ENCODE measurements at places on chromosomes 5 and 9.

DNA sequence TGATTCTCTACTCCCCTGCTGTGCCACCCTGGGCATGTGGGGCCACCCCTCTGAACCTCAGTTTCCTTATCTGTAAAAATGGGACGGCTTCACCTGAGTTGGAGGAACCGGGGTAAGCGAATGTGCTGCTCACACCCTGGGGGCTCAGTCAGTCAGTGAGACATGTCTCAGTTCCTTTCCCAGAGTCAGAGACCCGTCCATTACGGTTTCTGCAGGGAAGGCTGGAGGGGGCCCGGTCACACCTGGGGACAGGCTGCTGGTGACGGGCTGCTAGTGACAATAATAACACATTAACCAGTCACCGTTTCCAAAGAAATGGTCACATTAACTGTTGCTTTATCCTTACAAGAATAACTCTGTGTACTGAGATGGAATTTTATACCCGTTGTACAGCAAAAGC lies 282.4 kb downstream of the NSG2 start:
- no peak for DNase-seq

DNA sequence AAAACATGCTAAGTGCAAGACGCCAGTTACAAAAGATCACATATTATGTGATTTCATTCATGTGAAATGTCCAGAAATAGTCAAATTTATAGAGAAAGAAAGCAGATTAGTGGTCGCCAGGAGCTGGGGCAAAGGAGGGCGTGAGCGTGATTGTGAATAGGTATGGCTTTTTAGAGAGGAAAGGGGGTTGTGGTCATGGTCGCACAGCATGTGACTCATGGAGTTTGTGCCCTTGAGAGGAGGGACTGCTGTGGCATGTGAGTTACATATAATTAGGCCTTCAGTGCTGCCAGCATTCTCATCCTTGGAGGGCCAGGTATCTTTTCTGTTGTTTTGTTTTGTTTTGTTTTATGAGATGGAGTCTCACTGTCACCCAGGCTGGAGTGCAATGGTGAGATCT lies 21.2 kb upstream of the MARCHF6 start:
- DNase-seq, result no peak

- no peak for DNase-seq
Observed at GRCh38 chr5:19855453-19855852, 132.5 kb downstream of the CDH18 start.

GRCh38 chr9:117234103-117234502 lies 180.8 kb downstream of the ASTN2 start:
- no peak for DNase-seq

DNA sequence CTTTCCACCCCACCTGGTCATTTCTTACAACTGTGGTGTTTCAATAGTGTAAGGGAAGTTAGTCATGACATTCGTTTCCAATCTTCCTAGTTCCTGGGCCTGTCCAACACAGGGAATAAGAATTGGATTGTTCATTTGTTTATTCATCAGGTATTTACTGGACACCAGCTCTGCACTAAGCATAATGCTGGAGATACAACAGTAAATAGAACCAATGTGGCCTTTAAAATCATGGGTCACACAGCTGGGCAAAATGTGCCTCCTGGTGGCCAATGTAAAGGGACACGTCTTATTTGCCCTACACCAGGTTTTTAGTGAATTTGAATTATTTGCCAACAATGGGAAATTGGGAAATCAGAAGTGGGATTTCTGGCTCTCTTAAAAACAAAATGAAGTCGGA lies 10.4 kb downstream of the ABLIM3 start:
- no peak for DNase-seq

DNA sequence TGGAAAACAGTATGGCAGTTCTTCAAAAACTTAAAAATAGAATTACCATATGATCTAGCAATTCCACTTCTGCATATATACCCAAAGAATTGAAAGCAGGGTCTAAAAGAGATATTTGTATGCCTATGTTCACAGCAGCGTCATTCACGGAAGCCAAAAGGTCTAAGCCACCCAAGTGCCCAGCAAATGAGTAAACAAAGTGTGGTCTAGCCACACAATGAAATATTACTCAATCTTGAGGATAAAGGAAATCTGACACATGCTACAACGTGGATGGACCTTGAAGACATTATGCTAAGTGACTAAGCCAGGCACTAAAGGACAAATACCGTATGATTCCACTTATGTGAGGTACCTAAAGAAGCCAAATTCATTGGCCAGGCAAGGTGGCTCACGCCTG lies 11.1 kb upstream of the MED27 start:
- DNase-seq, result no peak

DNA sequence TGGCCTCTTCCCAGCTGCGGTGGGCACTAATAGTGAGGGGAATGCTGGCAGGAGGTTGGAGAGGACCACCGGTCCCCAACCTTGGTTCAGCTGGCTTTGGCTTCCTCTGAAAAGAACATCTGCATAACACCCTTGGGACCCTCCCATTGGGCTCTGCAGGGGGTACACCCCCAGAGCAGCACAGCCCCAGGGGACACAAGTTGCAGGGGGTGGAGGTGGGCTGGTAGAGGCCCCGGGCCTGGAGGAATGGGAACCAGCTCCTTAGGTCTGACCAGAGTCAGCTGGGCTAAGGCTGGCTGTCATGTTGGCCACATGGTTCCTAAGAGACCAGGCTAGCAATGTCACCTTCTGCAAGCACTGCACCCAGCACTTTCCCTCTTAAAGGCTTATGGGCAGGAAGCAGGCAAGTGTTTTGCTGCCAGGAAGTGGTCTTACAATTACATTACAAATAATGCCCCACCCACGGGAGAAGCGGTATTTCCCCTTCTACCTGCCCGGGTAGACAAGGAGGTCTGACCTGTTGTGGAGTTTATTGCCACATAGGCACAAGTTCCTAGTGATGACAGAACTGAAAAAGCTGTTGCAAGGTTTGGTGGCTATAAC lies 18.1 kb downstream of the GCNT4 start:
- no peak for DNase-seq

- no peak for DNase-seq
Observed at GRCh38 chr5:147895864-147896263, 10.5 kb downstream of the C5orf46 start.

DNA sequence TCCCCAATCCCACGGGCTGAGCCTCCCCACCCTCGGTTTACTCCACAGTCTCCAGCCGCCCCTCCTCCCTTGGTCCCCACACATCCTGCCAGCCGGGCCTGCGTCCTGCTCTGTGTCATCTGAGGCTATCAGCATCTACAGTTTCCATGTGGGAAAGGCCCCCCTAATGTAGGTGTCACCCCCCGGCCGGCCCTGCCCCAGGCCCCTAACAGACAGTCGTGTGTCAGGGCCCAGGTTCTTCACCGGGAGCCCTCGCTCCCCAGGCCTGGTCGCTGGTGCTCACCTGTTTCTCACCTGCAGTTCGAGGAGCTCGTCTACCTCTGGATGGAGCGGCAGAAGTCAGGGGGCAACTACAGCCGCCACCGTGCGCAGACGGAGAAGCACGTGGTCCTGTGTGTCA lies 62.7 kb downstream of the KCNT1 start:
- DNase-seq, result no peak

DNA sequence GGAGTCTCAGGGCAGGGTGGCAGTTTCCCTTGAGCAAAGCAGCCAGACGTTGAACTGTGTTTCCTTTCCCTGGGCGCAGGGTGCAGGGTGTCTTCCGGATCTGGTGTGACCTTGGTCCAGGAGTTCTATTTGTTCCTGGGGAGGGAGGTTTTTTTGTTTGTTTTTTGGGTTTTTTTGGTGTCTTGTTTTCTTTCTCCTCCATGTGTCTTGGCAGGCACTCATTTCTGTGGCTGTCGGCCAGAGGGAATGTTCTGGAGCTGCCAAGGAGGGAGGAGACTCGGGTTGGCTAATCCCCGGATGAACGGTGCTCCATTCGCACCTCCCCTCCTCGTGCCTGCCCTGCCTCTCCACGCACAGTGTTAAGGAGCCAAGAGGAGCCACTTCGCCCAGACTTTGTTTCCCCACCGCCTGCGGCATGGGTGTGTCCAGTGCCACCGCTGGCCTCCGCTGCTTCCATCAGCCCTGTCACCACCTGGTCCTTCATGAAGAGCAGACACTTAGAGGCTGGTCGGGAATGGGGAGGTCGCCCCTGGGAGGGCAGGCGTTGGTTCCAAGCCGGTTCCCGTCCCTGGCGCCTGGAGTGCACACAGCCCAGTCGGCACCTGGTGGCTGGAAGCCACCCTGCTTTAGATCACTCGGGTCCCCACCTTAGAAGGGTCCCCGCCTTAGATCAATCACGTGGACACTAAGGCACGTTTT lies 3.5 kb upstream of the PHYHD1 start:
- no peak for DNase-seq

- no peak for DNase-seq
Observed at GRCh38 chr5:38595132-38595745, 38.8 kb upstream of the LIFR start.

DNA sequence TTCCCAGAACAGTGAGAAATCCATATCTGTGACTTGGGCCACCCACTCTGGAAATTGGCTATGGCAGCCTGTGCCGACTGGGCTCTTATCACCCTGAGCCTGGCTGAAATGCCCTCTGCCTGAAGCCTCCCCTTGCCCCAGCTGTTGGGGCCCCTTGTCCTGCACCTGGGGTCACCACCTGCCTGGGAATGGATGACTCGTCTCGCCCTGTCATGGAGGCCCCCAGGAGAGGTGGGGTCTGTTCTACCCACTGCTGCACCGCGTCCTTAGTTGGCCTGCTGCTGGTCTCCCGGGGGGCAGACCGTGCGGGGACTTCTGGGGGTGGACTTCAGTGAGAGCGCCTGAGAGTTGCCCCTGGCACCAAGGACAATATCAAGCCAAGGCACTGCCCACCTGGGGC lies 46.6 kb upstream of the COL5A1 start:
- no peak for DNase-seq

GRCh38 chr9:21060919-21061561 lies 16.7 kb downstream of the IFNB1 start:
- DNase-seq, result no peak

DNA sequence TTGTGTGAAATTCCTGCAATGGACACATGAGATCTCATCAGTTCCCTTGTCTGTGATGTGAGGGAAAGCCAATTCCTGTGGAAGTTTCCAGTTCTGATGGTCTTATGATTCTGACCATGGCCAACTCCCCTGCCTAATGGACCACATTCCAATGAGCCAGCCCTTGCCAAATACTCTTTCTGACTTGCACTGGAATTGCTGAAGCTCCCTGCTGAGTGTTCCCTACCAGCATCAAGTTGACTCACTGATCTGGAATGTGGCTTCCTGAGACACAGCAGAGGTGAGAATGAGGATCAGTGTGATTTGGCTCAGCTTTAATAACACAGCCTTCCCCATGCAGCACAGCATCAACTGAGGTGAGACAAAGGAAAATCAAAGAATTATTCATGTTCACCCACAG lies 427.8 kb downstream of the KDM4C start:
- no peak for DNase-seq

GRCh38 chr9:101140764-101141163 lies 112.2 kb downstream of the PLPPR1 start:
- no peak for DNase-seq

Measured in stimulated activated CD4-positive, alpha-beta T cell treated with anti-CD3 and anti-CD28 coated beads, Interleukin-1b, Interleukin-23, amount 100 ng/mL, for 24 hours (primary cell).